ENCODE measurements at places on chromosomes 2 and 18.

DNA sequence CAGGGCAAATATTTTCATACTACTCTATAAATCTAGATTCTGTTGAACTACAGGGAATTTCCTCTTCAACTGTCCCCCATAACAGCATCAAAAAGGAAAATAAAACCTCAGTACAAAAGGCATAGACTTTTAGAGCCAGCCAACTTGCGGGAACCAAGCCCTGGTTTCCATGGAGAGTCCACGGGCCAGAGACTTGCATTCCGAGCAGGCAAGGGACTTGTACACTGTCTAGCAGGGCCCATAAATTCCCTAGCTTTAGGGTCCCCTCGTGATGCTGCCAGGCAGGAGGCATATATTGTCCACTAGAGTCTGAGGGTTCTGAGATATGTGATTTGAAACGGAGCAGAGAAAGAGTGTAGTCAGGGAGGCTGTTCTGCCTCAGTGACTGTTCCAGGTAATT is 153.1 kb upstream of the SLC14A2 start:
- no peak overlapping the region for H3K27ac ChIP-seq
- no peak for DNase-seq
- H3K27me3 ChIP-seq = peaks cover 16% of the 10 kb centered on the region
- no peaks in the 10 kb centered on the region for H3K36me3 ChIP-seq
- H3K4me3 ChIP-seq = no peak overlapping the region

DNA sequence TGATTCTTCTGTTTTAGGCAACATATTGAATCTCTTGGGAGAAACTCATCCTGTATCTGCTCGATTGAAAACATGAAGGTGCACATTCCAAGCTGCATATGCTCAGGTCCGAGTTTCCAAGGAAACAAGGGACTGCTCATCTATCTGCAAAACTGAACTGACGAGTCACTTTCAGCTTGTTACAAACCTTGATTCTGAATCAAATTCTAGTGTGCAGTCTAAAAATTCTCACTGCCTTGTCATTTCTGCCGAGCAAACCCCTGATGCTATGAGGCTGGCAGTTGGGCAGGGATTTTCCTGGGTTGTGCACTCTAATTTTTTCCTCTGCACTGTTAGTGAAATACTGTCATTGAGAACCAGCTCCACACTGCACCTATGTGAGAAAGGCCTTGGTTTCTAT is 101.3 kb upstream of the ETAA1 start:
- no peaks in the 10 kb centered on the region for H3K27me3 ChIP-seq
- H3K36me3 ChIP-seq = no peaks in the 10 kb centered on the region
- H3K27ac ChIP-seq = no peak overlapping the region
- H3K4me1 ChIP-seq = peaks cover 10% of the 10 kb centered on the region
- H3K4me3 ChIP-seq = no peak overlapping the region

- H3K27me3 ChIP-seq = no peaks in the 10 kb centered on the region
- H3K36me3 ChIP-seq = no peaks in the 10 kb centered on the region
- H3K27ac ChIP-seq = no peak overlapping the region
- no peak for DNase-seq
These were observed 28.0 kb upstream of the SETBP1 start for GRCh38 chr18:44652722-44653121.

GRCh38 chr2:8693157-8693821 is 11.4 kb downstream of the ID2 start:
- H3K27me3 ChIP-seq = peaks cover 65% of the 10 kb centered on the region
- H3K4me3 ChIP-seq = no peak overlapping the region
- H3K4me1 ChIP-seq = no peaks in the 10 kb centered on the region
- H3K27ac ChIP-seq = no peak overlapping the region
- no peak for DNase-seq

GRCh38 chr2:22634167-22634566 is 750.8 kb upstream of the KLHL29 start:
- H3K27ac ChIP-seq = no peak overlapping the region
- no peaks in the 10 kb centered on the region for H3K36me3 ChIP-seq
- no peaks in the 10 kb centered on the region for H3K4me1 ChIP-seq
- DNase-seq = no peak
- H3K27me3 ChIP-seq = peaks cover 10% of the 10 kb centered on the region

GRCh38 chr2:9774266-9774665 is 69.0 kb upstream of the TAF1B start:
- DNase-seq = no peak
- H3K4me3 ChIP-seq = no peak overlapping the region
- H3K27ac ChIP-seq = no peak overlapping the region
- no peaks in the 10 kb centered on the region for H3K36me3 ChIP-seq

Data from PC-9 (cell line).